ENCODE measurements at places on chromosomes 12 and 14.

GRCh38 chr12:57772429-57773322 is at the start of gene EEF1AKMT3:
TSS of gene EEF1AKMT3 (plus strand) at chr12:57772614. CDS start at chr12:57772725, 111 bp downstream.
- no peak for DNase-seq

- peak; percentile 9 for DNase-seq
These were observed 74.3 kb upstream of the CPM start for GRCh38 chr12:69007101-69007854.

GRCh38 chr12:105318651-105319483 is 11.6 kb upstream of the C12orf75 start:
- no peak for DNase-seq

DNA sequence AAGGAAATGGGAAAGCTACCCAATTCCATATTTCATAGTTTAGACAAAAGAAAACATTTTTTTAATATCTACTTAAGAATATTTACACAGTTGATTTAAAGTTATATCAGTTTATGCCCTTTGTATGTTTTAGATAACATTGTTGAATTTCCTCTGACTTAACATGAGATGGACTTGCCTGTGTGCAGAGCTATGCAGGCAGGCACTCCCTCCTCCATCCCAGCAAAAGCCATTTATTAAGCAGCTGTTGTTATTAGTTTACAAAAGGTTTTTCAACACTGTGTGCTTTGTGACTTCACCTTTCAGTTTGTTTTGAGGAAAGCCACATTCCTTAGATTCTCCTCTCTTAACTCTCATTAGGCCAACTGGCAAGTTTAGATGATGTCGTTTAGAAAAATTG is 337.5 kb upstream of the PDE3A start:
- no peak for DNase-seq

- DNase-seq = no peak
These were observed 2.6 kb downstream of the SIX4 start for GRCh38 chr14:60721326-60722106.

- DNase-seq = no peak
These were observed 52.3 kb downstream of the MVK start for GRCh38 chr12:109625749-109626377.

GRCh38 chr12:123449249-123449733 is 8.6 kb upstream of the SNRNP35 start:
- DNase-seq = no peak

GRCh38 chr14:24198814-24199524 is 3.7 kb upstream of the TM9SF1 start:
- no peak for DNase-seq

DNA sequence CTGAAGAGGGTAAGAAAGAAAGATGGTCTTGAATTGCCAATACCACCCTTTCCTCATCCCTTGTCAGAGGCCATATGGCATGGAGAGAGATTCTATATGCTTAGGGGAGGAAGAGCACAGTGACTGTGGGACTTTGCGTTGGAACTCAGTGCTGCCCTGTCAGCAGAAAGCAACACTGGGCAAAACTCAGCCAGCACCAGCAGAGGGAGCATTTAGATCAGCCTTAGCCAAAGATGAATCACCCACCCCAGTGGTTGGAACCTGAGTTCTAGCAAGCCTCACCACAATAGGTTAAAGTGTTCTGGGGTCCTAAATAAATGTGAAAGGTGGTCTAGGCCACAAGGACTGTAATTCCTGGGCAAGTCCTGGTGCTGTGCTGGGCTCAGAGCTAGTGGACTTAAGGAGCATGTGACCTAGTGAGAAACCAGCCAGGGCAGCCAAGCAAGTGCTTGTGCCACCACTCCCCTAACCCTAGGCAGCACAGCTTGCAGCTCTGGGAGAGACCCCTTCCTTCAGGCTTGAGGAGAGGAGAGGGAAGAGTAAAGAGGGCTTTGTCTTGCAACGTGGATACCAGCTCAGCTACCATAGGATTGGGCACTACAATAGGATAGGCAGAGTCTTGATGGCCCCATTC is 11.4 kb upstream of the BCAT1 start:
- no peak for DNase-seq

Data from iPS DF 6.9 (cell line).